ENCODE measurements at places on chromosomes 11 and 22.

DNA sequence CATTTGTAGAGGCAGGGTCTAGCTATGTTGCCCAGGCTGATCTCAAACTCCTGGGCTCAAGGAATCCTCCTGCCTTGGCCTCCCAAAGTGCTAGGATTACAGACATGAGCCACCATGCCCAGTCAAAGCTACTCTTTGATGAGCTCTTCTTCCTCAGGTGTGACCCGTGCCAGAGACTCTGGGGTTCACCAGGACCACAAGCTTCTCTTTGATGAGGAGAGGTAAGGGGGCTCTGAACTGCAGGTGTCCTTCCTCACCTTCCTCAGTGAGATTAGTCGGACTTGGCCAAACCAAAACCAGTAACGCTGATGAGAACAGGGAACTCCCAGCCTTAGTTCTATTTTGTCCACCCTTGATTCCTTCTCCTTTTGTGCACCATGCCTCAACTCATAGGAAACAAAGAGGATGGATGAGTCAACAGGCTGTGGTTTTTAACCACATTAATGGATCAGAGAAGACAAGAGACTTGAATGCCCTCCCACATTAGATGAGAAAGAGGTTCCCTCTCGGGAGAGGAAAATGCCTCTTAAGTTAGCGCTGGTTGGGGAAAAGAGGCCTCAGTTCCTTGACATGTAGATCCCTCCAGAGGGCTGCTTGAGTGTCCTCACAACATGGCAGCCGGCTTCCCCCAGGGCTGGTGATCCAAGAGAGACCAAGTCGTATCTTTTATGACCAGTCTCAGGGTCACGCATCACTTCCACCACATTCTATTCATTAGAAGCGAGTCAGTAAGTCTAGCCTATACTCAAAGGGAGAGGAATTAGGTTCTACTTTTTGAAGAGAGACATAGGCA is 25.7 kb upstream of the CTR9 start:
- DNase-seq = no peak

GRCh38 chr11:47276923-47277322 is 7.0 kb downstream of the MADD start:
- no peak for DNase-seq

DNA sequence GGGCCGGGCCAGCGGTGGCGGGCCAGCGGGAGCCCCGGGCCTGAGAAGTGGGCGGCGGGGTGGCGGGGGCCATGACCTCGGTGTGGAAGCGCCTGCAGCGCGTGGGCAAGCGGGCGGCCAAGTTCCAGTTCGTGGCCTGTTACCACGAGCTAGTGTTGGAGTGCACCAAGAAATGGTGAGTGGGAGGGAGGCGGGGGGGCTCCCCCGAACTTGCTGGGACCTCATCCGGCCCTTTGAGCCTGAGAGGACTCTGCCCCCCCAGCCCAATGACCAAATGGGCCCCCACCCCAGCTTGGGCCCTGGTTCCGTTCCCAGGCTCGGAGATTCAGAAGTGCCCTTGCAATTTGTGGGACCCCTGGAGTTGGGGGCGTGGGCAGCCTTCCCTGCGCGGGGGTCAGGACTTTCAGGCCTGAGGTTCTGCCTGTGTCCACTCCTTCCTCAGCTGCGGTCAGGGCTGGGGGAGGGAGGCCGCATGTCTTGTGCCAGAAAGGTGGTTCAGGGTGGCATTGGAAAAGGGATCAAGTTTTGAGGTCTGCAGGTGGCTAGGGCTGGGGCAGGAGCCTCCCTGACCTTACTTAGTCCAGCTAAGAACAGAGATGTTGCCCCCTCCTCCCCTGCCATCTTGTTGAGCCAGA is 496 bp downstream of the EHBP1L1 start:
- no peak for DNase-seq

GRCh38 chr11:96062134-96062533 is 138.2 kb upstream of the MTMR2 start:
- DNase-seq = peak; percentile 14

GRCh38 chr11:15901054-15901453 is 455.3 kb downstream of the SOX6 start:
- DNase-seq = no peak

DNA sequence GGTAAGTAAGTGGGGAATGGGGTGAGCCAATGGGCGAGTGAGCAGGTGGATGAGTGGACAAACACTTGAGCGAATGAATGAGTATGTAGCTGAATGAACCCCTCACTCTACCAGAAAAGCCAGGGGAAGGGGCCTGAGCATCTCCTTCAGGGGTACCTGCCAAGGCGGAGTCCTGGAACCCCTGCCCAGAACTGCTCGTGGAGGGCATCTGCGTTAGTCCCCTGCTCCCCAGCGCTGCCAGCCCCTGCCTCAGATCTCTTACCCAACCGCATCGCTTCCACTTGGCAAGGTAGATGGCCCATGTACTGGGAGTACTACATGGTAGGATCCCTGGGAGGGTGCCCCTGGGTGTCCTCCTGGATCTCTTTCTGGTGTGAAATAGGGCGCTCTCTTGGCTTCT is 7.4 kb upstream of the ANO1 start:
- DNase-seq = no peak

DNA sequence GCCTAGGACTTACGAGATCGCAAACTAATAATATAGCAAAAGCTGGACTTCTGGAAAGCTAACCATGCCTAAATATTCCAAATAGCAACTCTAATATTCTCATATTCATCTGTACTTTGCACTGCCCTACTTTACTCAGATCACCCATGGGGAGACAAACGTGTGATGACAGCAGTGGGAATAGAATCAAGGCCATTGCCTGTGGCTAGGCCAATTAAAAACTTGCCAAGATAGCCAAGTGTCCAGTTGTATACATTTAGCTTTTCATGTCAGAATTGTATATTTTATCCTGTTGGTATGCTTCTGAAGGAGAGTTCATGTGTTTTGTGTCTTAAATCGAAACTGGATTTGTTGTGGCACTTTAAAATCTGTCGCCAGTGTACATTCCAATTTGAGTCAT is 1.2 kb upstream of the CEP126 start:
- no peak for DNase-seq

DNA sequence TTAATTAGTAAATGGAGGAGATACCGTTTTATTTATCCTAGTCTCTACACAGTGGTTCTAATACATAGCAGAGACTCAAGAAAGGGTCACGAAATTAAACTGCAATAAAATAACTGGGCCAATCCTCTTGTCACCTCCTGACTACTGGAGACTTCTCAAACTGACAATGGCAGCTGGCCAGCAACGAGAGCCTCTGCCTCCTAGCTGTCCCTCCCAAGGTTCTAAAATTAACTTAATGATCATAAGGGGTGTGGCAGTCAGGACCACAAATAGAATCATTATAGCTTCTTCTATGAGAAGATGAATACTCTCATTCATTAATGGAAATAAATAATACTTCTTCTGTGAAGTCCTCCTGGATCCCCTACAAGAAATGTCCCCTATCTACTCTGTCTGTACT is 63.8 kb upstream of the APOA1 start:
- no peak for DNase-seq

- DNase-seq = no peak
These were observed 870.3 kb downstream of the TBC1D22A start for GRCh38 chr22:47632701-47633100.

DNA sequence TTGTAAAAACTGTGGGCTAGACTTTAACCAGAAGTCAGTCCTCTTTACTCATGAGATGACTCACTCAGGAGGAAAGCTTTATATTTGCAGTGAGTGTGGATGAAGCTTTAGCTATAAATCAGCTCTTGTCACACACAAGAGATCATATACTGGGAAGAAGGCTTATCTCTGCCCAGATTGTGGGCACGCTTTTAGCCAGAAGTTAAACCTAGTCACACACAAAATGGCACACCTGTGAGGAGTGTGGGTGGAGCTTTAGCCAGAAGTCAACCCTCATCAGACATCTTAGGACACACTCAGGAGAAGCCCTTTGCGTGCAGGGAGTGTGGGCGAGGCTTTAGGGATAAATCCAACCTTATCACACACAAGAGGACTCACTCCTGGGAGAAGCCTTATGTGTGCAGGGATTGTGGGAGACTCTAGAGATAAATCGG is 706.9 kb upstream of the LUZP2 start:
- DNase-seq = no peak

- peak; percentile 99 for DNase-seq
These were observed 26.9 kb downstream of the PICALM start for GRCh38 chr11:86041975-86042378.

GRCh38 chr11:62930157-62930556 is 9.0 kb upstream of the CHRM1 start:
- DNase-seq = no peak

DNA sequence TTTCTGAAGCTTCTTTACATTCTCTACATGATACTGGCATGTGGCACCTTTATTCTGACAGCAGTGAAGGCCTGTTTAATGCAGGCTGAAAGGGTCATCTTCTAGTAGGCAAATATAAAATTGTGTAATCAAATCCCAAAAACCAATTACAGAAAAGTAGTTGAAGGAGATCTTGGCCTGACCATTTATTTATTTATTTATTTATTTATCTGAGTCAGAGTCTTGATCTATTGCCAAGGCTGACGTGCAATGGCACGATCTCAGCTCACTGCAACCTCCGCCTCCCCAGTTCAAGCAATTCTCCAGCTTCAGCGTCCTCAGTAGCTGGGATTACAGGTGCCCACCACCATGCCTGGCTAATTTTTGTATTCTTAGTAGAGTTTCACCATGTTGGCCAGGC is 22.7 kb upstream of the CECR2 start:
- DNase-seq = no peak

- no peak for DNase-seq
These were observed 38.8 kb downstream of the STIM1 start for GRCh38 chr11:3894128-3894731.

DNA sequence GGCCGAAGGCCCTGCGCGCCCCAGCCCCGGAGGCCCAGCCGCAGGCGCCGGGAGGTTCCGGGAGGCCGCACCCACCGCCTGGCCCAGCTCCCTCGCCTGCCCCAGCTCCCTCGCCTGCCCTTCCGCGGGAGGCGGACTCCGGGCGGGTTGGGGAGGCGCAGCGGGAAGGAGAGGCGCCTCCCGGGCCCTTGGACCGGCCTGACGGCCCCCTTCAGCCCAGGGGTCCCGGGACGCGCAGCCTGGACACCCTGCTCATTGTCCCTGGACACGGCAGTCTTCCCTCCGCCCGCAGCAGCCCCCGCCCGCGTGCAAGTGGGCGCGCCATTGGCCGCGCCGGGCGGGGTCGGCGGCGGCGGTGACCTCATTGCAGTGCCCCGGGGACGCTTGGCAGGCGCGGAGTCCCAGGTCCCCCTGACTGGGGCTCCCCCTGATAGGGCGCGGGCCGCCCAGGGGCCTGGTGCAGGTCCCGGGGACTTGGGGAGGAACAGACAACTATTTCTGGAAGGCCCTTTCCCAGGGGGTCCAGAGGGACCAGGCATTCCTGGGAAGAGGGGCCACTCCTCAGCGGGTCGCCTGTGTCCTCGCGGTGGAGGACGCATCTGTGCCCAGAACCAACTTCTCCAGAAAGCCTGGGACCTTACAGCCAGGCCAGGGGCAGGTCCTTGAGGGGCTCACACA is 501 bp downstream of the CD151 start:
- DNase-seq = no peak

DNA sequence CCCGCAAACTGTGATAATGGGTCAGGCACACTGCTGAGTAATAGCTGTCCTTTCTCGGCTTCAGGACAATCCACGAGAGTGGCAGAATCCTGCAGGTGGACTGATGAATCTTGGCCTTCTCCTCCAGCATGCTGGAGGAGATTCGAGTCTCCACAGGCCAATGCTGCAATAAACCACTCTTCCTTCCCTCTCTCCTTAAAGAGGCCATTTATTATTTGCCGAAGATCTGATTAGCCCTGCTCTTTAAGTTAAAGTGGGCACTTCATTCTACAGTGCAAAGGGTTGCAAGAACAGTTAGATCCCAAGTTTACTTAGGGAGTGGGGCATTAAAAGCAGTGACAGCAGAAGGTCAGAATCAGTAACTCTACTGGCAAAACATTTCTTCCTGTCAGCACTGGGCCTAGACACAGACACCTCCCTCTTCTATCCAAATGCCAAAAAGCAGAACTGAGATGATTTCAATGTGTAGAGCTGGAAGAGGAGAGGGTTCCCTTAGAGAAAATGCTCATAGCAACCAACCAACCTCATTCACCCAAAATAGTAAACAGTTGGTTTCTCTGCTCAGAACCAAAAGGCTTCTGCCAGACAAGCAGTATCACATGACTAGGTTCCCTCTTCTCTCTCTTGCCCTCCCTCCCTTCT is 121.7 kb downstream of the SGSM3 start:
- DNase-seq = no peak

DNA sequence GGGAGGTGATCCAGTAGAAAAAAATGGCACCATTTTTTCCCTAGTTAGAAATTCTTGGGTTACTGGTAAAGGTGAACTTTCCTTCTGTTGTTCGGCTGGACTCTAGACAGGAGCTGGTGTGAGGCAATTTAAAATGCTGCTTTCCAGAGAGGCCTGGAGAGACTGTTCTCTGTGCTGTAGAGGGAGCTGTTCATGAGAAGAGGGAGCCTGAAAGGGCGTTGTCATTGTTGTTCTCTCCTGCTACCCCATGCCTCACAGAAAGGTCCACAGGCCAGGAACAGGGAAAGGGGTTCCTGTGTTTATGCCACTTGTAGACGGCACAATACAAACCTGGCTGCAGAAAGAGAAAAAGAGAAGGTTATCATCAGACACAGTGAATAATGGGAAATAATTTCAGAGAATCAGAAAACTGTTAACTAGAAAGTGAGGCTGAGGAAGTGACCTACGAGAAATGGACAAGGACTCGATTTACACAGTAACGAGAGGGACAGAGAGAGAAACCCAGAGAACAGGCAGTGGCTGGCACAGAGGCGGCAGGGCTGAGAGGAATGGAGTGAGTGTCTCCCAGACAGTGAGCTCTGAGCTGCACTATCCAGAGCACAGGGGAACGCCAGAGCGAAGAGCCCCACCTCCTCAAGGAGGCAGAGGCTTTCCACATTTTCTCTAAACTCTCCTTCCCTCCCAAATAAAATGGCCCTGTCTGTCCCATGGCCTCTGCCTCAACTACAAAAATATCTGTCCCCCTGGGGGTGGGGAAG is 109.2 kb downstream of the RRM1 start:
- DNase-seq = no peak

DNA sequence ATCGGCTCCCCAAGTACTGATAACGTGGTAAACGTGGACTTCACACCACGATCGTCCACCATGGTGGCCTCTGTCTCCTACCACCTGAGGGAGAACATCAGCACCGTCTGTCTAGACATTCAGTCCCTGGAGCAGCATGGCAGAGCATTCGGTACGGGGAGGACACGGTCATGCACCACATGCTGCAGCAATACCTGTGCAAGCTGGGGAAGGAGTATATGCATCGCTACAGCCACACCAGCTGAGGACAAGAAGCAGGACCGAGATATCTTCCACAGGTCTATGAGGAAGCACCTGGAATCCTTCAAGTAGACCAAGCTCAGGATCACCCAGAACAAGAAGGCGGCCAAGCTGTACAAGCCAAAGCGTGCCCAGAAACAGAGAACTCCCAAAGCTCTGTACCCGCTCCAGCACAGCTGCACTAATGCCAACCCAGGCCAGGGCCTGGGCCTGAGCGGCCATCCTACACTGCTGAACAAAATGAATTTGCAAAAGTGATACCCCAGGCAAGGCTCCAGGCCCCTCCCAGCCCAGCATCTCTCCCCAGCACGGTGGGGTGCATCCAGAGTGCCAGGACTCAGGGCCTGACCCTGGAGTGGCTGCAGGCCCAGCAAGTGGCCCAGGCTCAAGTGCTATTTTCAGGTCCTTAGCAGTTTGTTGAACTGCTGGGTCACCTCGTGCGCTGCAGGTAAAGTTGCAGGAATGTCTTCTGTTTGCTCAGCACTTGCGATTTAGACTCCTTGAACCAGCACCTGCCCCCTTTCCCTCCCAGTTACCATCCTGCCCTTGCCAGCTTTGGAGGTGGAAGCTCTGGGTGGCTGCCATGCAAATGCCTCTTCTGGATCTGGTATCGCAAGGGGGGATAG is 119.3 kb upstream of the SERPIND1 start:
- DNase-seq = no peak

Data from NCI-H2171 treated with DMSO at 0.1 percent for 48 hours (cell line).